ENCODE measurements at places on chromosomes 2 and 18.

GRCh38 chr18:35122586-35123224 is 81.5 kb downstream of the MAPRE2 start:
- no peak for DNase-seq

DNA sequence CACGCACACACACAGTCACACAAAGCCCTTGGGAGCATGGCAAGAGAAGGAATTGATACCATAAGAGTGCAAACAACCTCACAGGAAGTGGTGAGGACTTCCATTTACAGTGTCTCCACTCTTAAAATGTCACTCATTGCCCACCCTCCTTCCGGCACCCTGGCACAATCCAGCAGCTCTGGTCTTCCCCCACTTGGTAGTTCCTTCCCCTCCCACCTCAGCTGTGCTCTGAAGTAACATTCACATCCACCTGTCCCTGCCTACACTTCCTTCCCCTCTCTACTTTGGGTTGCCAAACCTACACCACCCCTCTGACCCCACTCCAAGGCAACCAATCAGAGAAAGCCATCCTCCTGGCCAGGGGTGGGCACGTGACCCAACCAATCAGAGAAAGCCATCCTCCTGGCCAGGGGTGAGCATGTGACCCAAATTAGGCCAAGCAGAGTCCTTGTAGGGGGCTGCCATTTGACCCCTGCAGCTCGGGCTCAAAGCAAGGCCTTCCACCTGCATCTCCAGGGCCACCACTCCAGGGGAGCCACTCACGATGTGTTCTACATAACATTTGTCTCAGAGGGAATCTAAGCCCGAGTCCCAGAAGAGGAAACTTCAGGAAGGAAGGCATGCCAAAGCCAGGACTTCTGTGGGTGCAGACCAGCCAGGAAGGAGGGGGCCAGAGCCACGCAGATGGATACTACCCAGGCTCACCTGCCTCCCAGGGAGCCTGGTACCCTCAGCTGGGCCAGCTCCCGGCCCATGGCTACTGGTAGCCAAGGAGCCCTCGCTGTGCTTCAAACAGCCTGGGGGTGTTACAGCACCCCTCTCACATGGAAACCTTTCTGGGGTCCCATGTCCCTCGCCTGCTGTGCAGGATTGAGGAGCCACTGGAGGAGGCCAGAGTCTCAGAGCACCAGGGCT is 21.2 kb downstream of the CYP26B1 start:
- DNase-seq: no peak

DNA sequence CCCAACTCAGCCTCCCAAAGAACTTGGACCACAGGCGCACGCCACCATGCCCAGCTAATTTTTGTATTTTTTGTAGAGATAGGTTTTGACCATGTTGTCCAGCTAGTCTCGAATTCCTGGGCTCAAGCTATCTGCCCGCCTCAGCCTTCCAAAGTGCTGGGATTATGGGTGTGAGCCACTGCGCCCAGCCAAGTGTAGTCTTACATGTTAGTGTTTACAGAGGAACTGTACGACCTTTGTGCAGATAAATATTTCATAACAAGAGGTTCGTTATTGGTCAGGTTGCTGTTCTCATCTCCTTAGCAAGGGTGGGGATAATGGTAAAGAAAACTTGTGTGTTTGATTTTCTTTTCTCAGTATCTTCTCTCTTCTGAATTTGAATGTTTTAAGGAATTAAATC is 46.5 kb downstream of the RALBP1 start:
- DNase-seq: no peak

- no peak for DNase-seq
These were observed 97.1 kb upstream of the DNMT3A start for GRCh38 chr2:25438793-25439192.

GRCh38 chr2:219442256-219443015 is 7.8 kb downstream of the SPEG start:
- no peak for DNase-seq

DNA sequence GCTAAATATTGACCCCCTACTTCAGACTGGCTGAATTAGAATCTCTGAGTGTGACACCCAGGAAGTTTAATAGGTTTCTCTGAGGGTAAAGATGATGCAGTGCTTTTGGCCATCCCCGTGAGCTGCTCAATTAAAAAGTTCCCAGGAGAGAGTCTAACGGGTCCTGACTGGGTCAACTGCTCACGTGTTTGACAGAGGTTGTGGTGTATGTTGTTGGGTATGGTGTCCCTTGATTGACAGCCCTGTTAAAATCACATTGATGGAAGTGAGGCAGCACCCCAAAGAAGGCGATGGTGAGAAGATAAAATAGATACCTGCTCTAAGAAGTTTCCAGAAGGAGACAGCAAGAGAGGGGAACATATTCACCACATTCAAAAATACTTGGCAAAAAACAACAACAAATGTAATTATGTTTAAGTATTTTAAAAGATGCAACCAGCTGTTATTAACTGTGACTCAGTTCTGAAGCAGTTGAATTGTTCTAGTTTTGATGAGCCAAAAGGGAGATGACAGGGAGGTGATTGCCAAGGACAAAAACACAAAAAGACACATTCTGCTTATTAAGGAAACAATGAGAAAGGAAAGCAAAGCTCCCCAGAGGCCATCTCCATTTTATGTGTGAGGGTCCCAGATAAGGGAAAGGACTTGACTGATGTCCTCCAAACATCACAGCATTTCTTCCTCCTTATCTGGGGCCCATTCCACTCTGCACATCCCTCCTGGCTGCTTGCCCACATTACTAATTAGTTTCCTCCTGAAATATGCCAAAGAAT is 11.5 kb upstream of the GMCL1 start:
- no peak for DNase-seq

DNA sequence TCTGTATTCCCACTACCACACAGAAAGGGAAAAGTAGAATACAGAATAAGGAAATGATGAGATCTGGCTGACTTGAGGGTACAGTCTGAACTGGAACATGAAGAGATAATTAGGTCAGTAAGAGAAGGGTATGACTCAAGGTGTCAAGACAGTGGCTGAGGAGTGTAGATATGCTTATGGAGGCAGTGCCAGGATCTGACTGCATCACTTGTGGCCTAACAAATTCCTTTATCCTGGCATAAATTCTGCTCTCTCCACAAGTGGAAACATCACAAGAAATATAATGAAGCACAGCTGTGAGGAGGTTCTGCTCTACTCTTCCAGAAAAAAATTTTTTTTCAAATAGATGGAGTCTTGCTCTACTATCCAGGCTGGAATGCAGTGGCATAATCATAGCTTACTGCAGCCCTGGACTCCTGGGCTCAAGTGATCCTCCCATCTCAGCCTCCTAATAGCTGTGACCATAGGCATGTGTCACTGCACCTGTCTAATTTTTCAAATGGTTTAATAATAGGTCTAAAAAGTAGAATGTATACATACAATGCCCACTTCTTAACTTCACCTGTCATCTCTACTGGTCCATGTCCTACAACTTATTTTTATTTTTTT is 85.3 kb downstream of the C2orf74 start:
- no peak for DNase-seq

Measured in stimulated activated CD8-positive, alpha-beta memory T cell treated with anti-CD3 and anti-CD28 coated beads, Interleukin-4, amount 100 ng/mL, for 1 hour (primary cell).